T-helper 2 cell treated with Interferon-gamma antibody and Interleukin-4, amounts not matched to agents 100 ng/mL and 5 ng/mL, for 36 hours (primary cell): ENCODE measurements at places on chromosomes 3 and 15. TPM values are rescaled to one million over a fixed set of nuclear protein-coding genes. Genes with fewer than 3 reads are reported as not detected.

GPR27 gene
- 0.50 and 0.70 TPM in 2 replicates for total RNA-seq

KBTBD13 gene
- not detected in 2 replicates for total RNA-seq

BTBD1 gene
- 54.3 and 55.8 TPM in 2 replicates for total RNA-seq

ANXA2 gene
- 503 and 510 TPM in 2 replicates for total RNA-seq
